ENCODE measurements at places on chromosomes 12 and 14.

DNA sequence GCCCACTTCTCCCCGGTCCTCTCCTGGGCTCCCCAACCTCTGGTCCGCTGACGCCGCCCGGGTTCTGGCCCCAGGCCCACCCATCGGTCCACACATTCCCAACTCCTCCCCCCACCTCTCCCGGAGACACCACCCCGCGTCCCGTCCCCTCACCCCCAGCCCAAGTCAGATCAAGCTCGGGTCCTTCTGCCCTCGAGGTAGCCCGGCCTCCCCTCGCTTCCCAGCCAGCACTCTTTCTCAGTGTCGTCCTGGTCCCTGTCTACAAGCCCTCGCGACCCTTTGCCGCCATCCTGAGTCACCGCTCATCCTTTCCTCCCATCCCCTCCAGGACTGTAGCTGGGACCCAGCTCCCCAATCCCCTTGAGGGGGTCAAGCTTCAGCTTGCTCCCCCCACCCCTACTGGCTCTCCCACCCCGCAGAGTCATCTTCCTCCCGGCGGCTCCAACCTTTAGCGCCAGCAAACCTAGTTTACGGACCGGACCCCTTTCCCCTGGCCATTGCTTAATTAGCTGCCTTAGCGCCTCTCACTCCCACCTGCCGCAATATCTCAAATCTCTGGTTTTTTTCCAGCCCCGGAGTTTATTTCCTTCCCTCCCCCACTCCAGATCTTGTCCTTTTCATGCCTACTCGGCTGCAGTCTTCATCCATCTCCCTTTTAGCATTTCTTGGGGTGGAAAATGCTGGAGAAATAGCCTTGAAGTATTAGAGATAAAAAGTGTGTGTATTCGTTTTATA, 1.1 kb downstream of the PPP4R4 start:
- no peak for DNase-seq

- no peak for DNase-seq
Observed at GRCh38 chr14:80847070-80847469, 94.5 kb downstream of the CEP128 start.

- DNase-seq, result peak; percentile 9
Observed at GRCh38 chr12:2003676-2004112, 563 bp downstream of the DCP1B start.

- DNase-seq, result peak; percentile 75
Observed at GRCh38 chr12:124914392-124915238, at the start of gene UBC. UBC (minus strand) TSS chr12:124914650; CDS start chr12:124913771, 879 bp downstream.

DNA sequence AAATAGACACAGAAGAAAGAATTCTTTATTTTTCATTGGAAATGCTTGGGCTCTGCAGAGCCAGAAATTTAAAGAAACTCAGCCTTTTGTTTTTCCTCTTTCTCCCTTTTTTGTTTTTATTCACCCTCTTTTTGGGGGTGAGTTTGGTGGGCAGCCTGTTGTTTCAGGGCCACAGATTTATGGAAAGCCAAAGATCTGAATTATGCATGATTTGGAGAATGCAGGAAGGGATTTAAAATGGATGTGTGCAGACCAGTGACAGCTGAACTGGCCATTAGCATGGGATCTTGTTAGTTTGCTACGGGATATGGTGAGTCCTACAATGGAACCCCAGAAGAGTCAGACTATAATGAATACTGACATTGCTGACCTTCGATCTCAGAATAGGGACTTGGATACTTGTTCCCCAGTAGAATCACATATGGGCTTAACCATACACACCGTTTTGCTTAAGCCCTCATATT, 7.7 kb upstream of the ATXN2 start:
- no peak for DNase-seq

DNA sequence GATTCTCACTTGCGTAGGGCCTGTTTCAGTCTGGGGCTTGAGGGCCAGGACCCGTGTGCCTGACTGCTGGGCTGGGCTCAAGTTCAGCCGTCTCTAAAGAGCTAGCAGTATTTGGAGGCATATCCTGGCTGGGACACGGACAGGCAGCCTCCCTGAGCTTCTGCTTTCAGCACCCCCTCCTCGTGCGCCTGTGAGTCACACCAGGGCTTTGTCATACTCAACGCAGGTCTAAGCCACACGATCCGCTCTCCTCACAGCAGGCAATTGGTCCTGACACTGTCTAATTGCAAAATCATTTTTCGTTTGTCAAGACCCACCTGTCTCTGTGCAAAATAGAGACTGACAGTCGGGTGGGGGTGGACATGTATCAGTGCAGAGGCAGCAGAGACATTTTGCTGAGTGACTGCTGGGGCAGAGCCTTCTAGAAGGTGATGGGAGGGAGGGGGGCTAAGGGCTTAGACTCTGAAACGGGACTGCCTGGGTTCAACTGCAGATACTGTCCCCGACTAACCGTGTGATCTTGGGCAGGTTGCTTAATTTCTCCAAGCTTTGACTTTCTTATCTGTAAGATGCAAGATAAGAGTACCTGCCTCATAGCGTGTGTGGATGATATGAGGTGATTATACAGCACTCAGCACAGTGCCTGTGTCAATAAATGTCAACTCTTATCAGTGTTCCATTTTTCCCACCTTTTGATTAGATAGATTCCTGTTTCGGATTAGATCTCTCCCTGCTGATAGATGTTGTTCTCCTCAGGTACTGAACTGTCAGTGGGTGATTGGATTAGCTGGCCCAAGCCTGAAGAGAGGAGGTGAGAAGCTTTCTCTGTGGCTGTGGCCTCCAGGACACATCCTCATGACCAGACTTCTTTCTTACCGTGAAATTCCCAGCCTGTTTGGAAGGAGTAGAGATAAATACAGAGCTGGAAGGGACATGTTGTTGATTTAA, 53.1 kb downstream of the KCNA1 start:
- no peak for DNase-seq

DNA sequence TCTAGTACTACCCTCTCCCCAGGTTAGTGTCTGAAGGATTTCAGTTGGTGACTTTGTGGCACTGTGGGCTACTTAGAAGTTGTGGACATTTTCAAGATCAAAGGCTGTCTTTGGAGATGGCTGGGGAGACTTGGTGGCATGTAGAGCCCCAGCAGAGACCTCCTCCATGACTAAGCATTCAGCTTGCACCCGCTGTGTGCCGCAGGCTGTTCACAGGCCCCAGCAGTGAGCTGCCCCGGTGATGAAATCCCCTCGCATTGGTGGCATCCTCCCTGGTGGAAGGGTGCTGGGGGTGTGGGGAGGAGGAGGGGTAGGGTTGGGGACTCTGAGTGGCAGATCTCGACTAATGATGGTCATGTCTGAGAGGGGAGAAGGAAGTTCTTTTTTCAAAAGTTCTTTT, 173.9 kb downstream of the TSPAN9 start:
- no peak for DNase-seq

GRCh38 chr12:117010693-117011451, 88.3 kb downstream of the TESC start:
- no peak for DNase-seq

GRCh38 chr12:6964605-6965025, 5.8 kb downstream of the PHB2 start:
- DNase-seq, result no peak

DNA sequence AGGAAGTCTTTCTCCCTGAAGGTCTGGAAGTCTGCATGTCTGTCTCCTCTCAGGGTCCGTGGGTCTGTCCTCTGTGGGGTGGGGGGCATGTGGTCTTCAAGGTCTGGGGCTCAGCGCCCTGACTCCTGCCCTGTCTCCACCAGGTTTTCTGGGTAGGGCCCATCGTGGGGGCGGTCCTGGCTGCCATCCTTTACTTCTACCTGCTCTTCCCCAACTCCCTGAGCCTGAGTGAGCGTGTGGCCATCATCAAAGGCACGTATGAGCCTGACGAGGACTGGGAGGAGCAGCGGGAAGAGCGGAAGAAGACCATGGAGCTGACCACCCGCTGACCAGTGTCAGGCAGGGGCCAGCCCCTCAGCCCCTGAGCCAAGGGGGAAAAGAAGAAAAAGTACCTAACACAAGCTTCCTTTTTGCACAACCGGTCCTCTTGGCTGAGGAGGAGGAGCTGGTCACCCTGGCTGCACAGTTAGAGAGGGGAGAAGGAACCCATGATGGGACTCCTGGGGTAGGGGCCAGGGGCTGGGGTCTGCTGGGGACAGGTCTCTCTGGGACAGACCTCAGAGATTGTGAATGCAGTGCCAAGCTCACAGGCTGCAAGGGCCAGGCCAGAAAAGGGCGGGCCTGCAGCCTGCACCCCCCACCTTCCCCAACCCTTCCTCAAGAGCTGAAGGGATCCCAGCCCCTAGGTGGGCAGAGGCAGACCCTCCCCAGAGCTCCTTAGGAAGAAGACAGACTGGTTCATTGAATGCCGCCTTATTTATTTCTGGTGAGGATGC, 3.4 kb downstream of the AQP5 start:
- no peak for DNase-seq

DNA sequence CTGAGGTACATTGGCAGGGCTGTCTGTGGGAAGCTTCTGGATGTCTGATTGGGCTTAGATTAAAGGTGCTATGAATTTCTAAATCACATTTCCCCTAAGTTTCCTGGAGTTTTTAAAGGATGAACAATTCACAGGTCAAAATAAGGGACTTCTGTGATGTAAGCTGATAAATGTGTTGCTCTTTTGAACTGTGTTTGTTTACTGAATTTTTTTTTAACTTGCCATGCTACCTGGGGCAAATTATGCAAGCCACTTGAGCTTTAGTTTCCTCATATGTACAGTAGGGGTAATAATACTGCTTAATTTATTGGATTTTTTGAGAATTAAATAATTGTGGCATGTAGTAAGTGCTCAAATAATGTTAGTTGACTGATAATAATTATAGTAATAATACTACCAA, 52.8 kb upstream of the CCDC91 start:
- no peak for DNase-seq

- no peak for DNase-seq
Observed at GRCh38 chr12:130992448-130992847, 38.7 kb downstream of the ADGRD1 start.

- DNase-seq, result no peak
Observed at GRCh38 chr14:91977884-91978283, 30.4 kb upstream of the FBLN5 start.

- no peak for DNase-seq
Observed at GRCh38 chr14:55123101-55123500, 6.0 kb upstream of the LGALS3 start.
